C1 segment of cervical spinal cord (tissue), 14 donors: ENCODE measurements at places on chromosomes 7 and 10.

DNA sequence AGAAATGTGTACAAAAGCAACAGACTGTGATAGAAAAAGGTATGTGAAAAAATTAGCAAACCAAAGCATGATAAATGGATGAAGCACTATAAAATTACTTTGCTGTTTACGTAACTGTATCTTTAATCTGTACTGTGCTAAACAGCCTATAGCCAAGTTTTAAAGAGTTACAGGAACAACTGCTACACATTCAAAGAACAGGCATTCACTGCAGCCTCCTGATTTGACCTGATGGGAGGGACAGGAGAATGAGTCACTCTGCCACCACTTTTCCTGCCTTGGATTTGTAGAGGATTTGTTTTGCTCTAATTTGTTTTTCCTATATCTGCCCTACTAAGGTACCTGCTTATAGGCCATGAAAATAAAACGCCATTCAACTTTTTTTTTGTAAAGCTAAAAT lies 116.1 kb downstream of the FANK1 start:
- DNase-seq, result no peak

- no peak for DNase-seq
Measured at GRCh38 chr10:91741356-91741755, 56.9 kb upstream of the TNKS2 start.

DNA sequence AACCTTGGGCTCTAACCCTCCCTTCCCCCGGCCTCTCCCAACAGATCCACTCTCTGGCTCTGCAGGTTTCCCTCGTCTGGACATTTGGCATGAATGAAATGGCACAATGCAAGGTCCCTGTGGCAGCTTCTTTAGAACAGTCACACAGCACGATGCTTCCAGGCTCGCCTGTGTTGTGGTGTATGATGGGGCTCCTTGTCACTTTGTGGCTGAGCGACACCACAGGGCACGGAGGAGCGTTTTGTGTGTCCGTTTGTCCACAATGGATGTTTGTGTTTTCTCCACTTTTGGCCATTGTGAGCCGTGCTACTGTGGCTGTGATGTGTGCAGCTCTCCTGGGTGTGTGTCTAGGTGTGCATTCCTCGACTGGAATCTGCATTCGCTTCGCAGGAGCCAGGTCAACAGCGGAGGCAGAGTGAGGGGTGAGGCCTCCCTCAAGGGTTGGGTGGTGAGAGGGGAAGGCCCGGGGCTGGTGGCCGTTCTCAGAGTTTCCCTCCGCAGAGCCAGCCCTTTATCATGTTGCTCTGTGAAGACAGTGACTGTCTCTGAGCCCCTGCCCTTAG lies 22.3 kb upstream of the SHH start:
- no peak for DNase-seq

DNA sequence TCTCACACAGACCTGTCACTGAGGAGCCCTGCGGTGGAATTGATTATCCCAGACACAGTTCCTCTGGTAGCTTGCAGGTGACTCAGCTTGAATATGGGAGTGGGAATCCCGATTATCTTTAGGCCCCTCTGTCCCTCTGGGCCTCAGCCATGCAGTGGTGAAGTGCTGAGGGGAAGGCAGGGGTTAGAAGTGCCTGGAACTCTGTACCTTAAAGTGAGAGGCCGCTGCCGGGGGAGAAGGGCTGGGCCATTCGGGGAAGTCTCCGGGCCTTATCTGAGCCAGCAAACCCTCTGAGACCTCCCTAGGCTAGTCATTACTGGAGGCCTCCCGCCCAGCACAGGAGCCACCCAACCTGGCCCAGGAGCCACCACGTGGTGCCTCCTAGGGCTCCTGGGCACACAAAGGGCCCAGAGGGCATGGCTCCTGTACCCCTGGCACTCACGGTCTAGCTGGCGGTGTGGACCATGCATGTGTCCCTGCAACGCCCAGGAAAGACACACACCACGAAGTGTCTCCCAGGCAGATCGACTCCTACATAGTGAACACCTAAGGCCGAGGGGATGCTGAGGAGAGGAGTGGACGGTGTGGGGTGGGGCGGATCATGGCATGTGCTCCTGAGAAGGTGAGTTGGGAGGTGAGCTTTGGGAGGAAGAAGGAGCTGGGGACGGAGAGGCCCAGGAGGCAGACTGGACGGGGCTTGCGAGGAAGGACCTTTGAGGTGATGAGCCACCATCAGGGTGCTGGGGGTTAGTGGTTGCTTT lies 56.2 kb downstream of the HK1 start:
- DNase-seq, result no peak

DNA sequence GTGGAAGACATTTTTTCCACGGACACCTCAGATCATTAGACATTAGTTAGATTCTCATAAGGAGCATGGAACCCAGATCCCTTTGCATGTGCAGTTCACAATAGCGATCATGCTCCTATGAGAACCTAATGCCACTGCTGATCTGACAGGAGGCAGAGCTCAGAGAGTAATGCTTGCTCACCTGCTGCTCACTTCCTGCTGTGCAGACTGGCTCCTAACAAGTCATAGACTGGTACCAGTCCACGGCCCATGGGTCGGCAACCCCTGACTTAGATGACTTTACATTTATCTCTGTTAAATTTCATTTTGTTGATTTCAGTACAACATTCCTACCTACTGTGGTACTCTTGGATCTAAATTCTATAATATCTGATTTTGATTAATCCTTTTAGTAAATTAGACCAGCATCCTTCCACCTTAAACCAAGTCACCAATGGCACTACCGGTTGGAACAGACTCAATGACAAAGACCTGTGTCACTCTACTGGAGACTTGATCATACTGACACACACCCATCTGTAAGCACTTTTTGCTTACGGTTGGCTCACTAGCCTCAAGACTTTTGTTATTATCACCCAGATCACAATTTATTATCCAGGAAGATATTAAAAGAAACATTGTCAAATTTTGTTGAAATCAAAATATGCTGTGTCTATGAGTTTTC lies 8.0 kb upstream of the CCDC71L start:
- DNase-seq, result no peak
